Muscle of leg (tissue), 16 donors: ENCODE measurements at places on chromosomes 13 and 19. TPM values are rescaled to one million over a fixed set of nuclear protein-coding genes. Genes with fewer than 3 reads are reported as not detected.

DNA sequence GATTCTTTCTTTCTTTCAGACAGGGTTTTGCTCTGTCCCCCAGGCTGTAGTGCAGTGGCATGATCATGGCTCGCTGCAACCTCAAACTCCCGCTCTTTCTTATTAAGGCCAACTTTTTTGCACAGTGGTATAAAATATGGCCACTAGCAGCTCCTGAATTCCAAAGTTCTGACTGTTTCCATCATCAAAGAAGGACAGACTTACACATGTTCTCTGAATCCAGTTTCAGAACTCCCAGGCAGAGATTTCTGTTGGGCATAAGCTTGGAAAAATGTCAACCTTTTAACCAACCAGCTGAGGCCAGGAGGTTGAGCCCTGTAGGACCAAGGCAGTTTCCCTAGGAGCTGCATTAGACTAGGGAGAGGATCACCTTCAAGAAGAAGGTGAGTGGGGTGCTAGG lies 184.1 kb downstream of the HS6ST3 start:
- no peak for DNase-seq
- H3K36me3 ChIP-seq, result no peaks in the 10 kb centered on the region

DNA sequence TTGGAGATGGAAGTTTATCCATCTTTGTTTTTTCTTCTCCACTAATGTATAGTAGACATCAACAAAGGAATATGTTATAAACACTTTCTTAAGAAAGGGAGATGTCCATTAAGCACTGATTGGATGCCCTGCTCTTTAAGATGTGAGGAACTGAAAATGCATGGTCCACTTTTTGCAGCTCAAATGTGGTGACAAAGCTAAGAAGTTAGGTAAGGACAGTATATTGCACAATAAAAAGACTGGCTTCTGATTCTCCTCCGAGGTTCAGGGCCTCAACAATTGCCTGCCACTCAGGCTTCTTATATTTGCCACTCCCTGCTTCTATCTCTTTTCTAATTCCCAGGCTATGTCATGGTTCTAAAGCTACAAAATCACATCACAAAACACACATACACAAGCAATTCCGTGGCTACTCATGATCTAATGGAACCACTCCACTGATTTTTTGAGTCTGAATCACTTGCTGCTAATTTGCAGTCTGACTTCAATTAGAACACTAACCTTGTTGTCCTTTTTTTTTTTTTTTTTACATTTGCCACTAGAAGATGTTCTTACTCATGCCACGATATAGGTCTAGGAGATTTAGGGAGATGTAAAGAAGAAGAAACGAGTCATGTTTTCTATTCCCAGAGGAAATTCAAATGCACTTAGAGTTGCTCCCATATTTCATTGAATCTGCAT lies 29.6 kb upstream of the TNFSF11 start:
- H3K4me3 ChIP-seq, result no peak overlapping the region

- peaks cover 39% of the 10 kb centered on the region for H3K27me3 ChIP-seq
- peaks cover 4% of the 10 kb centered on the region for H3K4me1 ChIP-seq
- H3K4me3 ChIP-seq, result no peak overlapping the region
- no peak overlapping the region for H3K27ac ChIP-seq
- DNase-seq, result no peak
These were observed 71.2 kb downstream of the SPACA7 start for GRCh38 chr13:112447306-112447705.

GRCh38 chr19:50912727-50913716 lies 1.8 kb upstream of the KLK4 start:
- H3K4me3 ChIP-seq, result no peak overlapping the region
- DNase-seq, result no peak
- H3K4me1 ChIP-seq, result peaks cover 2% of the 10 kb centered on the region
- no peaks in the 10 kb centered on the region for H3K36me3 ChIP-seq
- H3K27me3 ChIP-seq, result peaks cover 54% of the 10 kb centered on the region
- H3K27ac ChIP-seq, result no peak overlapping the region

DNA sequence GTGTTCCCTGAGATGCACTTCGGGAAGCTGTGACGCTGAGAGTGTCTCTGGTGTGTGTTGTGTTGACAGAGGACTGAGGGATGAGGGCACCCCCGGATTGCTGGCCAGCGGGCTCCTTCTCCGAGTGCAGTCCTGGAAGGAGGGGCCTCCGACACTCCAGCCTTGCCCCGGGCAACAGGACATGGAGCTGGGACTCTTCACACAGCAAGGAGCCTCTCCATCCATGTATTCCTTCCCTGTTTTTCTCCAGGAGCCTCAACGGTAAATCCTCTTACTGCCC lies 61.3 kb downstream of the SOX1 start:
- H3K36me3 ChIP-seq, result no peaks in the 10 kb centered on the region
- H3K27me3 ChIP-seq, result peaks cover 25% of the 10 kb centered on the region
- peaks cover 14% of the 10 kb centered on the region for H3K4me1 ChIP-seq

- peak overlapping the region; percentile 78 for H3K4me3 ChIP-seq
- H3K36me3 ChIP-seq, result no peaks in the 10 kb centered on the region
- DNase-seq, result peak; percentile 86
- H3K4me1 ChIP-seq, result peaks cover 8% of the 10 kb centered on the region
These were observed 4.4 kb upstream of the ZNF681 start for GRCh38 chr19:23762884-23763711.

- peaks cover 44% of the 10 kb centered on the region for H3K4me1 ChIP-seq
- H3K4me3 ChIP-seq, result peak overlapping the region; percentile 18
These were observed 9.4 kb downstream of the HRC start for GRCh38 chr19:49145573-49146407.

CEACAM19 gene
- 2.8 TPM for total RNA-seq

IGSF23 gene
- not detected for total RNA-seq

GRCh38 chr13:91078093-91078679 lies 269.3 kb upstream of the MIR17HG start:
- no peaks in the 10 kb centered on the region for H3K36me3 ChIP-seq
- no peaks in the 10 kb centered on the region for H3K27me3 ChIP-seq
- H3K27ac ChIP-seq, result no peak overlapping the region
- H3K4me1 ChIP-seq, result no peaks in the 10 kb centered on the region
- DNase-seq, result peak; percentile 48
- no peak overlapping the region for H3K4me3 ChIP-seq

DNA sequence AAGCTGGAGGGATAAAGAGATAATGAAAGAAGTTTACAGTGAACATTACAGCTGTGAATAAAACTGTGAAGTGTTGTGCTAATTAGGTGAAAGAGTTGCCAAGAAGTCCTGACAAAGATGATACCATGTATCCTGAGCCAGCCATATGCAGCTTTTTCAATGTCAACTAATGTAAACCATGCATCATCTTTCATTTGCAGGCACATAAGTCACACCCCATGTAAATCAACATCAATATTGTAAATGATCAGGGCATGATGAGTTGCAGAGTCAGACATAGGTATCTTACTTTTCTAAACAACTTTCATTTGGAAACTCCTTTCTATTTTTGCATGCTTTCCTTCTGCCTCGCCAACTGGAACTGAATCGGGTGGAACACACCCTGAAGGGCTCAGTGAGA lies 569.1 kb downstream of the TBC1D4 start:
- H3K36me3 ChIP-seq, result no peaks in the 10 kb centered on the region
- DNase-seq, result no peak
- H3K4me3 ChIP-seq, result no peak overlapping the region

DNA sequence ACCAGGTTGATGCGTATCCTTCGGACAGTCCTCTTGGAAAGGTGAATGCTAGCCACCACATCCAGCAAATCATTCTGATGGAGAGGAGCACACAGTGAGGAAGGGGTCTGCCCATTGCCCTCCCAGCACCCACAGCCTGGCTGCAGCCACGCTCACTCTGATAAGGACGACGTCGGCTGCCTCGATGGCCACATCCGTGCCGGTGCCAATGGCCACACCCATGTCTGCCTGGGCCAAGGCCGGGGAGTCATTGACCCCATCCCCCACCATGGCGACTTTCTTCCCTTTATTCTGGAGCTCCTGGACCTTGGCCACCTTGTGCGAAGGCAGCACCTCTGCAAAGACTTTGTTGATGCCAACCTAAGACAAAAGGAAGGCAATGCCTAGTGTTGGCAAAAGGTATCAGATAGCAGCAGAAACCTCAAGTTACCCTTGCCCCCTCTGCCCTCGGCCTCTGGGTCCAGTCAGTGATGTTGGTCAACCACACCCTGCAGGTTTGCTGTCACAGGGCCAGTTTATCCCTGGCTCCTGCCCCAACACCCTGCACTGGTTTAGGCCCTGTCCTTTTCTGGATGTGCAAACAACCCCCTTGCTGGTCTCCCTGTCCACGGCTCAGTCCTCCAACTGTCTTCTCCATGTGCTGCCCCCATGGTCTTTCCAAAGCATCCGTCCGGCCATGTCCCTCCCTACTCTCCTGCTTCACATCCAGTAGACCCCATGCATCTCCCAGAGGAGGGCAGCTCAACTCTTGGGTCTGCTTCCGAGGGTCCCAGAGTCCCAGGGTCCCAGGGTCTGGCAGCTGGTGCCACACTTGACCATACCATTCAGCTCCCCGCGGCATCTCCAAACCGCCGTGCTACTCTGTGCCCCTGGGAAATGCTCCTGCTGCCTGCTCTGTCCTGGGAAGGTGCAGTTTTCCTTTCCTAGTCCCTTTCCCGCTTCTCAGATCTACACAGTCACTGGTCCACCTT lies 73.6 kb downstream of the ATP7B start:
- no peaks in the 10 kb centered on the region for H3K4me1 ChIP-seq
- no peak overlapping the region for H3K4me3 ChIP-seq
- H3K27ac ChIP-seq, result no peak overlapping the region
- H3K27me3 ChIP-seq, result no peaks in the 10 kb centered on the region
- no peak for DNase-seq

LGALS14 gene
- total RNA-seq, result 0.13 TPM

WDR87 gene
- total RNA-seq, result under 0.01 TPM

MTMR6 gene
- total RNA-seq, result 10.1 TPM

- H3K36me3 ChIP-seq, result no peaks in the 10 kb centered on the region
- H3K27me3 ChIP-seq, result no peaks in the 10 kb centered on the region
- no peaks in the 10 kb centered on the region for H3K4me1 ChIP-seq
- no peak overlapping the region for H3K27ac ChIP-seq
These were observed 263.6 kb downstream of the OXGR1 start for GRCh38 chr13:96730676-96731075.

DNA sequence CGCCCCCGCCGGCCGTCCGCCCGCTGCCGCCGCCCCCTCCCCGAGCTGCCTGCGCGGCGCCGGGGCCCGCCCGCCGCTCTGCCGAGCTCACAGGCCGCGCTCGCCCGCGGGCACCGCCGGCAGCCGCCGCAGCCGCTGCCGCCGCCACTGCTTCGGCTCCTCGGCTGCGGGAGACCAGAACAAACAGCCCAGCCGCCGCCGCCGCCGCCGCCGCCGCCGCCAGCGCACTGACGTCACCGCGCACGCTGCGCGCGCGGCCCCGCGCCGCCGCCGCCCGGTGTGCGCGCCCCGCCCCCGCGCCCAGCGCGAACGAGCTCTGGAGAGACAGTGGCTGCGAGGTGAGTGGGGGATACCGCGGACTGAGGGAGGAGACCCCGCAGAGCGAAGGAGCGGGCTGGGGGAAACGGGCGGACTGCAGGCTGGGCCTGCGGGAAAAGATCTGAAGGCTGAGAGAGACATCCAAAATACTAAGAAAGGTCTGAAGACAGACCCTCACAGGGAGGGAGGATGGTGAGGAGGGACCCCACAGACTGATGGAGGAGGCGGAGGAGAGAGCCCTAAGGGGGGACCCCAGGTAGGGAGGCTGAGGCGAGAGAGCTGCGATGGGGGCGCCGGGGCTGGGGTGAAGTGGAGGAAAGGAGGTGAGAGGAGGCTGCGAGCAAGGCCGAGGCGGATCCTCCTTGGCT lies at the start of gene BRD4:
TSS of gene BRD4 (minus strand) at position 229 of the 686 bp plus-strand sequence. CDS start 59,440 bp downstream, outside the sequence.
- DNase-seq, result peak; percentile 84
- H3K36me3 ChIP-seq, result no peaks in the 10 kb centered on the region
- H3K4me3 ChIP-seq, result peak within 1 kb of the TSS; percentile 90
- peak within 1 kb of the TSS; percentile 64 for H3K27ac ChIP-seq
- H3K4me1 ChIP-seq, result peaks cover 26% of the 10 kb centered on the region

YJEFN3 gene
- total RNA-seq, result 1.6 TPM

GRCh38 chr13:47337781-47338507 lies 441.1 kb upstream of the HTR2A start:
- H3K27me3 ChIP-seq, result no peaks in the 10 kb centered on the region
- H3K4me1 ChIP-seq, result no peaks in the 10 kb centered on the region
- no peak overlapping the region for H3K27ac ChIP-seq
- no peak overlapping the region for H3K4me3 ChIP-seq
- DNase-seq, result no peak

CACNA1A gene
- total RNA-seq, result 0.58 TPM

- no peak overlapping the region for H3K27ac ChIP-seq
- no peaks in the 10 kb centered on the region for H3K36me3 ChIP-seq
- peaks cover 7% of the 10 kb centered on the region for H3K4me1 ChIP-seq
These were observed 20.7 kb upstream of the HMGB1 start for GRCh38 chr13:30486230-30487074.

- H3K27me3 ChIP-seq, result no peaks in the 10 kb centered on the region
- H3K4me1 ChIP-seq, result no peaks in the 10 kb centered on the region
- peak; percentile 15 for DNase-seq
- no peak overlapping the region for H3K27ac ChIP-seq
- H3K36me3 ChIP-seq, result no peaks in the 10 kb centered on the region
These were observed 8.9 kb upstream of the ZNF507 start for GRCh38 chr19:32336259-32337083.

GRCh38 chr19:14119644-14120496 lies 2.3 kb upstream of the PRKACA start:
- H3K27ac ChIP-seq, result peak overlapping the region; percentile 96
- peaks cover 43% of the 10 kb centered on the region for H3K4me1 ChIP-seq
- no peak overlapping the region for H3K4me3 ChIP-seq
- H3K27me3 ChIP-seq, result no peaks in the 10 kb centered on the region
- peak; percentile 20 for DNase-seq

DNA sequence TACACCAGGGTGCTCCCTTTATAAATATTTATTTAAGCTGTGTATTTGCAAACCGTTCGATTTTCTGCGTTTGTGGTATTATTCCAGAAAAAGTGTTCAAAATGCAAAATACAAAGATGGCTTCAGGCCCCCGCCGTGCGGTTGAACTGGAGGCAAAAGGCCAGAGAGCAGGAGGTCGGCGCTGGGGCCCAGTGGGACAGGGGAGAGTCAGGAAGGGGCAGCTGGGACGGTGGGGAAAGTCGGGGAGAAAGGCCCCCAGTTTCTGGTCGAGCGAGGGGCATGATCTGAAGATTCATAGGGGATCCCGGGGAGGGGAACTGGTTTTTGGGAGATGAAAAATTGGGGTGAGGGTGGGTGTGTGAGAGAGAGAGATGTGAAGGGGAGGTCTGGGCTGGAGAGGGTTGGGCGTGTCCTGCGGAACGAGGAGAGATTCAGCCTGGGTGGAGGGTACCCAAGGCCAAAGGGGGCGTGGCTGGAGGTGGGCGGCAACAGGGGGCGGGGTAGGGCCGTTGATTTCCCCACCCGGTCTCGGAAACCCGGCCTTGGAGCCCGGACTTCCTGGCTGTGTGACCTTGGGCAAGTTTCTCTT lies 678 bp downstream of the ISOC2 start:
- H3K36me3 ChIP-seq, result peaks cover 5% of the 10 kb centered on the region
- H3K27ac ChIP-seq, result peak overlapping the region; percentile 98
- peak overlapping the region; percentile 85 for H3K4me3 ChIP-seq
- H3K27me3 ChIP-seq, result no peaks in the 10 kb centered on the region
- H3K4me1 ChIP-seq, result peaks cover 23% of the 10 kb centered on the region
- peak; percentile 95 for DNase-seq

- H3K27ac ChIP-seq, result no peak overlapping the region
- no peaks in the 10 kb centered on the region for H3K27me3 ChIP-seq
- DNase-seq, result peak; percentile 69
- H3K4me1 ChIP-seq, result peaks cover 24% of the 10 kb centered on the region
These were observed 12.9 kb downstream of the CFD start for GRCh38 chr19:872266-872951.

SIGLEC12 gene
- not detected for total RNA-seq

- DNase-seq, result peak; percentile 94
- peak overlapping the region; percentile 99 for H3K27ac ChIP-seq
- peaks cover 69% of the 10 kb centered on the region for H3K4me1 ChIP-seq
- H3K27me3 ChIP-seq, result no peaks in the 10 kb centered on the region
- no peak overlapping the region for H3K4me3 ChIP-seq
These were observed 4.0 kb downstream of the PIK3R2 start for GRCh38 chr19:18156841-18157464.
